ENCODE measurements at places on chromosomes 2 and 18. TPM values are rescaled to one million over a fixed set of nuclear protein-coding genes. Genes with fewer than 3 reads are reported as not detected.

CD207 gene
- 0.19 TPM for polyA plus RNA-seq

LRP2 gene
- 0.01 TPM for polyA plus RNA-seq

ZNF516 gene
- polyA plus RNA-seq: 39.4 TPM

ERICH2 gene
- polyA plus RNA-seq: 0.24 TPM

ACAA2 gene
- 77.5 TPM for polyA plus RNA-seq

GALNT14 gene
- 2.4 TPM for polyA plus RNA-seq

MTERF4 gene
- 38.3 TPM for polyA plus RNA-seq

ICA1L gene
- polyA plus RNA-seq: 13.5 TPM

FAM237A gene
- polyA plus RNA-seq: not detected

NR4A2 gene
- 1.6 TPM for polyA plus RNA-seq

Measured in forelimb muscle (tissue), 1 donor.